Neural crest cell (in vitro differentiated cells): ENCODE measurements at places on chromosomes 6 and 20. TPM values are rescaled to one million over a fixed set of nuclear protein-coding genes. Genes with fewer than 3 reads are reported as not detected.

The PAK1IP1 gene
- 21.6 and 25.4 TPM in 2 replicates for total RNA-seq

GRCh38 chr6:12137480-12137879, 125.4 kb downstream of the HIVEP1 start:
- no peak overlapping the region for H3K27ac ChIP-seq
- H3K36me3 ChIP-seq, result peaks cover 47% of the 10 kb centered on the region
- peaks cover 5% of the 10 kb centered on the region for H3K4me1 ChIP-seq
- H3K4me3 ChIP-seq, result no peak overlapping the region

The PDYN gene
- total RNA-seq, result 0.55 and 0.63 TPM in 2 replicates

GRCh38 chr20:19284400-19285178, 72.1 kb downstream of the SLC24A3 start:
- H3K4me3 ChIP-seq, result no peak overlapping the region
- H3K27ac ChIP-seq, result no peak overlapping the region
- no peaks in the 10 kb centered on the region for H3K4me1 ChIP-seq
- H3K36me3 ChIP-seq, result no peaks in the 10 kb centered on the region
- H3K27me3 ChIP-seq, result peaks cover 53% of the 10 kb centered on the region

GRCh38 chr20:1595333-1595732, 24.5 kb downstream of the SIRPB1 start:
- no peaks in the 10 kb centered on the region for H3K4me1 ChIP-seq
- no peaks in the 10 kb centered on the region for H3K27me3 ChIP-seq
- DNase-seq, result no peak

GRCh38 chr6:112936504-112936903, 589.4 kb downstream of the RFPL4B start:
- H3K4me1 ChIP-seq, result peaks cover 4% of the 10 kb centered on the region
- DNase-seq, result no peak
- no peak overlapping the region for H3K4me3 ChIP-seq
- H3K36me3 ChIP-seq, result peaks cover 3% of the 10 kb centered on the region
- H3K27me3 ChIP-seq, result no peaks in the 10 kb centered on the region

- no peaks in the 10 kb centered on the region for H3K36me3 ChIP-seq
- H3K27me3 ChIP-seq, result peaks cover 25% of the 10 kb centered on the region
- H3K27ac ChIP-seq, result no peak overlapping the region
- no peak for DNase-seq
These were observed 122.4 kb downstream of the MCHR2 start for GRCh38 chr6:99871641-99872040.

The PANK2 gene
- total RNA-seq, result 65.4 and 66.9 TPM in 2 replicates

- no peak overlapping the region for H3K4me3 ChIP-seq
- DNase-seq, result no peak
- no peaks in the 10 kb centered on the region for H3K36me3 ChIP-seq
- no peaks in the 10 kb centered on the region for H3K27me3 ChIP-seq
These were observed 553.4 kb upstream of the EPHA7 start for GRCh38 chr6:93972791-93973190.

The PTGIS gene
- 7.1 and 9.8 TPM in 2 replicates for total RNA-seq

DNA sequence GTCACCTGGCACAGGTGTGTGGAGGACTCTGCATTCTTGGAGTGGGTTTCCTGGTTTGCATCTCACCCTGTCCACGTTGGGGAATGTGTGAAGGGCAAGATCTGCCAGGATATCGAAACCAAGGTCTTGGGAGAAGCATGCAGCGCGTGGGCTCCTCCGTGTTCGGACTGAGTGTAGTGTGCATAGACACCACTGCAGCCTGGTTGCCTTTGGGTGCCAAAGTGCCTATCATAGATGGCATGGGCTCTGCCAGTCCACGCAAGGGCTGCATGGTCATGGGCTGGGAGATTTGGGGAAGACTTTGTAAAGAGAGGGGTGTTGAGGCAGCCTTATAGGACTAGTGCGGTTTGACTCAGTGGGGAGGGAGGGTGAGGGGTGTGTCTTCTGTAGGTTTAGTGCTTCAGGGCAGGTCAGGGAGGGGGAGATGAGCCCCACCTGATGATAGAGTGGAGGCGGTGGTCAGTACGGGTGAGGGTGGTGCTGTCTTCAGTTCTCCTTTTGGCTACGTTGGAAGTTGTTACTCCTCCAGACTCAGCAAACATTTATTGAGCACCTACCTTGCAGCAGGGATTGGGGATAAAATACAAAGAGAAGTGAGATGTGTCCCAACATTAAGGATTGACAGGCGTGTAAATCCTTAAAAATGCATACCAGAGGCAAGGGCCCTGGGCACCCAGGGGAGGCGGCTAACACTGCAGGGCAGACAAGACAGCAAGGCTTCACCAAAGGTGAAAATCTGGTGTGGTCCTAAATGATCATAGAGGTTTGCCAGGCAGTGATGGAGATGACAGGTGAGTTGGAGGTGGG, 28.3 kb downstream of the DUSP22 start:
- H3K27me3 ChIP-seq, result no peaks in the 10 kb centered on the region
- no peaks in the 10 kb centered on the region for H3K4me1 ChIP-seq
- peaks cover 12% of the 10 kb centered on the region for H3K36me3 ChIP-seq
- H3K4me3 ChIP-seq, result no peak overlapping the region
- H3K27ac ChIP-seq, result no peak overlapping the region
- DNase-seq, result no peak

DNA sequence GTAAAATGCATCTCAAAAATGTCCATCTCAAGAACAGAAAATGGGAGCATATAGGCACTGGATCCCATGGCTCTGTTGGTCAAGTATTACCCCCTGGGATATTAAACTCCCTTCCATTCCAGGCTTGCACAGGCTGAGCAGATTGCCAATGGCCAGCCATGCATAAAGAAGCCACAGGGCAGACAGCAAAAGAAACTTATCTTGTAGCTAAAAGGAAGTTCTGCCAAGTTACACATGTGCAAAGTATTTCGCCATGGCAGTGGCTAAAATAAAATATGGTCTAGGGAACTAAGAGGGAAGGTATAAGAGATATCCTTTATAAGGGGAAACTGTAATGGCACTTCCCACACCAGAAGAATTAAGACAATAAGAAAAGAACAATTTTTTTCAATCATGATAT, 415.6 kb upstream of the BTBD3 start:
- DNase-seq, result no peak
- H3K27ac ChIP-seq, result no peak overlapping the region
- H3K27me3 ChIP-seq, result no peaks in the 10 kb centered on the region
- no peak overlapping the region for H3K4me3 ChIP-seq
- peaks cover 18% of the 10 kb centered on the region for H3K4me1 ChIP-seq

The KCNQ5 gene
- total RNA-seq, result 1.2 and 1.5 TPM in 2 replicates

GRCh38 chr6:36302227-36302976, 32.5 kb downstream of the PNPLA1 start:
- H3K27me3 ChIP-seq, result no peaks in the 10 kb centered on the region
- peaks cover 6% of the 10 kb centered on the region for H3K4me1 ChIP-seq
- peak; percentile 99 for DNase-seq
- H3K4me3 ChIP-seq, result no peak overlapping the region

- H3K36me3 ChIP-seq, result peaks cover 9% of the 10 kb centered on the region
- no peak overlapping the region for H3K27ac ChIP-seq
- no peak overlapping the region for H3K4me3 ChIP-seq
- no peaks in the 10 kb centered on the region for H3K4me1 ChIP-seq
- DNase-seq, result no peak
These were observed 23.9 kb upstream of the AHI1 start for GRCh38 chr6:135521431-135521830.

DNA sequence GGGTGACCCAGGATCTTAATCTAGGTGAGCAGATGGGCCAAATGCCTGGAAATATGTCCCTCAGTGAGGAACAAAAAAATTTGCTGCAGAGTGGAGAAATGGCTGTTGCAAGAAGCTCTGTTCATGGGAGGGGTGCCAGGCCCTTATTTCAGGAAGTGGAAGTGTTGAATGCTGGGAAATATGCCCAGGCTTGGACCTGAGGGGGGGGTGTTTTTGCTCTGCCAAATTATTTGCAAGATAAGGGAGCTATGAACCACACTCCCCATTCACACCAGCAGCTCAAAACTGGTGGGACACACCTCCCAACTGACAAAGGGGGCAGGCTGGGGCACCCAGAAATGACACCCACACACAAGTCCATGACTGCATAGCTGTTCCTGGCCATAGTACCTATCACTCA, 8.7 kb downstream of the CST4 start:
- H3K27ac ChIP-seq, result no peak overlapping the region
- no peak for DNase-seq
- no peaks in the 10 kb centered on the region for H3K36me3 ChIP-seq
- H3K4me1 ChIP-seq, result no peaks in the 10 kb centered on the region
- no peak overlapping the region for H3K4me3 ChIP-seq

DNA sequence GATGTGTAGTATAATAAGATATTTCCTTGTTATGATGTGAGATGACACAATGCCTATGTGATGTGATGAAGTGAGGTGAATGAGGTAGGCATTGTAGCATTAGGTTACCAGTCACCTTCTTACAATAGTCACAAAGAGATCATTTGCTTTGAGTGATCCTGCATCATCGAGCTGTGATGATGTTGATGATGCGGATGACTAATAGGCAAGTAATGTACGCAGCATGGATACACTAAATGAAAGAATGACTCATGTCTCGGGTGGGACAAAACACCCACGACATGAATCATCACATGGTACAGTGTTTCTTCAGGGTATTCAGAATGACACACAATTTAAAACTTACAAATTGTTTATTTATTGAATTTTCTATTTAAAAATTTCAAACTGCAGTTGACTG, 806.3 kb upstream of the GJE1 start:
- no peak for DNase-seq
- H3K4me3 ChIP-seq, result no peak overlapping the region
- no peak overlapping the region for H3K27ac ChIP-seq

The CDSN gene
- total RNA-seq, result not detected in 2 replicates
